HCT116 (cell line): ENCODE measurements at places on chromosomes 3 and 15.

DNA sequence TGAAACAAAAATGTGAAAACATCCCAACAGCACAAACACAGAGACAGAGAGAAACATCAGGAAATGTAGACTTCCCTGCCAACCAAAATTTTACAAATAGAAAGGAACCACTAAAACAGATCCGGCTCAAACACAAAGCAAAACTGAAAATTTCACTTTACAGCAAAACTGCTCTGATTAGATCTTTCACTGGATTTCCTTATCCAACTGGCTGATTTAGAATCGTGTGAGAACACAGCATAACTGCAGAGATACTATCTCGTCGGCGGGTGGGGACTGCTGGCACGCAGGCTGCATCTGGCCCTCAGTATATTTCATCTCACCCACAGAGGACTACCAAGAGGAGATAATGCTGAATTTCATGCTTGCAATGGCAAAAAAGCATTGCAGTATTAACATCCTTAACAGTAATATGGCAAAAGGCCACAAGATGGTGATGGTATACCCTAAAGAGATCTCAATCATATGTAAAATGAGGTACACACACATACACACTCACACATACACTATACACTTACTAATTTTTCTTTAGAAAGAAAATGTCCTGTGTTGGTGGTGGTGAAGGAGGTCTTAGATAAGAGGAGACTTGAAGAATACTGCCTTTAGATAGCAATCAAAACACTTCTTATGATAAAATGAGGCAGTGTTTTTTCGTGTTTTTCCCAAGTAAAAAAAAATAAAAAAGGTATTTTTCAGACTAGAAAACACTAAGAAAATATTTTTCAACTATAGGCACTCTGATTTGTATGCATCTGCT lies 10.6 kb upstream of the LEO1 start:
- peak; percentile 50 for DNase-seq

- no peak for DNase-seq
Observed at GRCh38 chr3:69299344-69299743, 86.5 kb downstream of the FRMD4B start.

GRCh38 chr15:69337138-69337537 lies 38.4 kb downstream of the PAQR5 start:
- DNase-seq, result peak; percentile 57

DNA sequence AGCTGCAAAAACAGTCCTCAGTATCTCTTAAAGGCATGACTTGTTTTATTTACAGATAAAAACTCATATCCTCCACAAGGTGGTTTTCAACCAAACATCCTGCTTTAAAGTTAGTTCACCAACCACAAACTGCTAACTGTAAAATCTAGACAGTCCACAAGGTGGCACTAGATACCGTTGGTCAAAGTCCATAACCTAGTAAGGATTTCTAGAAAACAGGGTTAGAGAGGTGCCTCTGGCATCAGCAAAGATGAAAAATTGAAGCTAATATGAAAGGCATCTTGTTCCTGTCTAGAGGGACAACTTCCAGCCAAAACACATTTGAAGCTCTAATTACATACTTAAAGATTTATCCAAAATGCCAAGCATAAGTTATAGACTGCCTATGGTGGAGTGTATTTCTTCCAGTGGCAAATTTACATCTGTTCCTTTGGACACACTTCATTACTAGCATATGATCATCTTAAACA lies 56.0 kb downstream of the ZMAT3 start:
- DNase-seq, result peak; percentile 69

- DNase-seq, result no peak
Observed at GRCh38 chr3:25291481-25291905, 136.6 kb upstream of the RARB start.

DNA sequence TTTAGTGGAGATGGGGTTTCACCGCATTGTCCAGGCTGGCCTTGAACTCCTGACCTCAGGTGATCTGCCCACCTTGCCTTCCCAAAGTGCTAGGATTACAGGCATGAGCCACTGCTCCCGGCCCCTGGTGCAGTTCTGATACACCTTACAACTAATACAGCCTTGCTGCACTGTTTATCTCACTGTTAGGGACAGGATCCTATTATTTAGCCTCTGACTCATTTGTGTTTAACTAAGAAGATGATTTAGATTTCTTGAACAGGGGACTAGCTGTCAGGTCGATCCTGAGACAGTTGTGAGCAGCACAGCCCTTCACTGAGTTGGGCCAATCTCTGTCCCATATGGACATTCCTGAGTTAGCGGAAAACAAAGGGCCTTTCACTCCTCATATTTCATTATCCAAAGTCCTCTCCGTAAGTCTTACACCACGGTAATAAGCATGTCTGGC lies 19.2 kb downstream of the GYG1 start:
- no peak for DNase-seq

- DNase-seq, result no peak
Observed at GRCh38 chr3:31274326-31275024, 258.2 kb upstream of the STT3B start.

GRCh38 chr3:32815841-32816438 lies 1.9 kb upstream of the TRIM71 start:
- no peak for DNase-seq

DNA sequence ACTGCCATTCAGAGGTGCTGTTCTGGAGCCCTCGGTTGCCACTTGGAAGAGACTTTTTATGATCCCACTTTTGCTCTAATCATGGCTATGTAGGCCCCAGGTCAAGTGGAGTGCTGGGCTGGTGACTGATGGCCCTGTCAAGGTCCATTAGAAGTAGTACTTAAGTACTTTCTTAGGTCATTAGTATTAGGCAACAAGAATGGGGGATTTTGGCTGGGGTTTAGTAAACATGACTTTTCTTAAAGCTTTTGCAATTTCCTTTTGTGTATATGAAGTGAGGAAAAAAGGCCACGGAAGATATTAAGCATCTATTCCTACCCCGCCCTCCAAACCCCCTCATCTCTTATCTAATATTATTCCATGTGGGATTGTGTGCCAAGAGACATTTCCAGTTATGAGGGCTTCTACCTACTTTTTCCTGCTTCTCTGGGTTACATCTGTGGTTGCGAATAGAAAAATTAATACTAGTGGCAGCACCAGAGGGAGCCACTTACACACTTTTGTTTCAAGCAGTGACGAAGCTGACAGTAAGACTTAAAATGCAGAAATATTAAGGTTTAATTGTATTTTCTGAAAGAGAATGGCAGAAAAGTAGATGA lies 13.9 kb downstream of the NLGN1 start:
- peak; percentile 32 for DNase-seq

DNA sequence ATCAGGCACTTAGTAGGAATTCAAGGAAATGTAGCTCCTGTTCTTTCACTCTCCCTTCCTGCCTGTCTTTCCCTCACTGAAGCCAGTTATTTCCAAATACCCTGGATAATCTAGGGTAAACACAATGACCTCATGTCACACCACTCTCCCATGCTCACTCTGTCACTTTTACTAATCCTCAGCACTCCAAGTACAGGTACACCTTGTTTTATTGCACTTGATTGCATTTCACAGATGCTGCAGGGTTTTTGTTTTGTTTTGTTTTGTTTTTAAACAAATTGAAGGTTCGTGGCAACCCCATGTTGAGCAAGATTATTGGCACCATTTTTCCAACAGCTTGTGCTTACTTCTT lies 40.8 kb downstream of the PPM1L start:
- DNase-seq, result no peak

GRCh38 chr3:166123576-166123975 lies 286.4 kb upstream of the BCHE start:
- no peak for DNase-seq

- DNase-seq, result no peak
Observed at GRCh38 chr3:197541756-197542539, 13.8 kb downstream of the BDH1 start.

DNA sequence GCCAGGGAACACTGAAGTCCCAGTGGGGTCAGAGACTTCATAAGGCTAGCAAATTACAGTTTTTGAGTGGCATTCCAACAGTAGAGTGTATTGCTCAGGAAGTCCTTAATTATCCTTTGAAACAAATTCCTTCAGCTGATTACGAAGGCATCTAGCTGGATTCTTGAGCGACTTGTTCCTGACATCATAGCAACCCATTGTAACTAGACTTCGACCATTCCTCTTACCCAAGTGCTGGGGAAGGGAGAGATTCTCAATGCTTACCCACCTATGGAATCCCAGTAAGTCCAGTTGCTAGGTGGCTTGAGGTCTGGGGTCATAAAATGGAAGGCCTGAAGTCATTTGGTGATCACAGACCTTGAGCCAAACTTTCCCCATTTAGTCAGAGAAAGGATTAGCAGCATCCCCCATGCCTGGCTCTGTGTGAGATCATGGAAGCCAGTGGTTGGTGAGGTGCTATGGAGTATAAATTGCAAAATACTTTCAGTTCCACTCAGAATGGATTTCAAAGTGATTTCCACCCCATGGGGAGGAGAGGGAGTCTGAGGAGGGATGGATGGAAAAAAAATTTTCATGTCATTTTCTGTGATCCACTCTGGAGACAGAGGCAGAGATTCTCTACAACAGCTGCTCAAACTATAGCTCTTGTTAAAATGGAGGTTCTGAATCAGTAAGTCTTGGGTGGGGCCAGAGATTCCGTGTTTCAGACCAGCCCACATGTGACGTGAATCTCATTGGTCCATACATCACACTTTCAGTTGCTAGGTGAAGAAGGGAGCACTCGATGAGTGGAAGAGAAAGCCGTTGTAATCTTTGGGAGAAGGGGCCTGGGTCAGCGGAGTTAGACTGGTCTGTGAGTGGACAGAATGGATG lies 45.7 kb downstream of the CD86 start:
- DNase-seq, result no peak
